AG04449 (cell line): ENCODE measurements at places on chromosomes 1 and 21.
A peak's percentile ranks its signal among the peaks of the same experiment; 100 is the strongest.

GRCh38 chr1:154490317-154490716, 11.7 kb upstream of the TDRD10 start:
- DNase-seq = no peak

GRCh38 chr1:97906567-97907241, 14.1 kb downstream of the DPYD start:
- DNase-seq = peak; percentile 38

- no peak for DNase-seq
Measured at GRCh38 chr1:64183395-64184002, 19.9 kb upstream of the UBE2U start.

- DNase-seq = no peak
Measured at GRCh38 chr1:60894741-60895140, 187.6 kb upstream of the NFIA start.

- no peak for DNase-seq
Measured at GRCh38 chr1:14302025-14302424, 296.5 kb upstream of the KAZN start.

GRCh38 chr1:145916745-145917144, 1.8 kb downstream of the PEX11B start:
- no peak for DNase-seq

DNA sequence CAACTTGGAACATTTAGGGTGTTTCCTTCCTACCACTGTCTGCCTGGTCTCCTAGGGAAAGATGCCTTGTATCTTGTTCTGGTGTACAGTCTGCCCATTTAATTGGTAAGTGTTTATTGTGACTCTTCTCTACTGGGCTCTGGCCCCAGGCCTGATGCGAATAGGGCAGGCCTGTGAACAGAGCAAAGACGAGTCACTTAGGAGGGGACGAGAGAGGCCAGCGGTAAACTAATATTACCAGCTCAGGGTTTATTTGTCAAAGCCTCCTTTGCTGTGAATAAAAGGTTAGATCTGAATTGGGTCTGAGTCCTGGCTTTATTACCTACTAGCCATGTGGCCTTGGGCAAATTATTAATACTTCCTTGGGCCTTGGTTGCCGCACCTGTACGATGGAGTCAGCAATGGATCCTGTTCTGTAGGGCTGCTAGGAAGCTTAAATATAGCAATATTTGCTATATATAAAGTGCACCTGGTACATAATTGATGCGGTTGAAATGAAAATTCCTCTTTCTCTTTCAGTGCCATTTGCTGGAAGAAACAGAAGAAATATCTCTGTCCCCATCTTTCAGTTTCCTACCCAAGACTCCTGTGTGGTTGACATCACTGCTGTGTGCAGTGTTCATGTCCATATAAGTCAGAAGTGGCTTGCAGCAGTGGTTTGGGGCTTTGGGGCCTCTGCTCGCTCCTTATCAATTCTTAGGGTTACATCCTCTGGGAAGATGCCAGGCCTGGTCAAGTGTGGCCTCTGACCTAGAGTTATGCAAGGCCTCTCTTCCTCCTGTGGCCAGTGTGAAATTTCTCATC, 32.4 kb downstream of the MAPKAPK2 start:
- DNase-seq = no peak

- DNase-seq = no peak
Measured at GRCh38 chr1:17566892-17567291, 27.4 kb downstream of the ARHGEF10L start.

DNA sequence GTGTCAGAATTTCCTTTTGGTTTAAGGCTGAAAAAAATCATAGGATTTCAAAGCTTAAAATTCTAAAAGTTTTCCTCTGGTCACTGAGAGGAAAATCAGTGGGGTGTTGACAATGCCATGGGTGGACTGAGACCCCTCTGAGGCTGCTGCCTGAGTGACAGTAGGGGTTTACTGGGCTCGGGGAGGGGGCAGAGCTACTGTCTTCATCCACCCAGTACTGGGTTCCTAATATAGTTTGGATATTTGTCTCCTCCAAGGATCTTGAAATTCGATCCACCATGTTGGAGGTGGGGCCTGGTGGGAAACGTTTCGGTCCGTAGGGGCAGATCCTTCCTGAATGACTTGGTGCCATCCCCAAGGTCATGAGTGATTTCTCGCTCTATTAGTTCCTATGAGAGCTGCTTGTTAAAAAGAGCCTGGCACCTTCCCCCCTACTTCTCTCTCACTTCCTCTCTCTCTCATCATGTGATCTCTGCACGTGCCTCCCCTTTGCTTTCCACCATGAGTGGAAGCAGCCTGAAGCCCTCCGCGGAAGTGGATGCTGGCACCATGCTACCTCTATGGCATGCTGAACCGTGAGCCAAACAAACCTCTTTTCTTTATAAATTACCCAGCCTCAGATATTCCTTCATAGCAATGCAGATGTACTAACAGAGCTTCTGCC, 72.3 kb downstream of the MAP10 start:
- no peak for DNase-seq

- DNase-seq = no peak
Measured at GRCh38 chr1:235588916-235589515, 60.6 kb downstream of the GNG4 start.

DNA sequence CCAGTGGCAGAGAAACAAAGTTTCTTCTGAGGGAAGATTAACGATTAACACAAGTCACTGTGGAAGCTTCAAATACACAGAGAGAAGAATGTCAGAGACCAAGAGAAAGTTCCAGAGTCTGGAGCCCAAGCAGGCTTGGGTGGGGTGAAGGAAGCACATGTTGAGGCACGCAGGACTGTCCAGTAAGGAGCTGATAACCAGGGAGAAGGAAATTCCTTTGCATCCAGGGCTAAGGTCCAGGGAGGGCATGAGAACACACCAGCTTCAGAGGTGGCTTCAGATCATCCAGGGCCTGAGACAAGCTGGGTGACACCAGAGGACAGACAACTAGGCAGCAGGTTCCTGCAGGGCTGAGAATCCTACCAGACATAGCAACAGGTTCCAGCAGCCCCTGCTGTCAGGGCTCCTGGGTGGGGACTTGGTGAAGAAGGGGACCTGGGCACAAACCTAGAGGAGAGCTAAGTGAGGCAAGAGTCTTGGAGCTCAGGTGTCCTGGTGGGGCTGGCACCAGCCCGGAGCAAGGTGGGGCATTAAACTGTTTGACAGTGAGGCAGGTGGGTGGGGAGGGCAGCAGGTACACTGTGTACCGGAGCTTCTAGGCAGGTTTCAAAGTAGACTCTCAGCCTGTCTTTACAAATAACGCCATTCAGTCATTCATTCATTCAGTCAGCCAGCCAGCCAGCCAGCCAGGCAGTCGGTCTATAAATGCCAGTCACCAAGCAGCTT, 2.6 kb upstream of the SPRR1A start:
- DNase-seq = no peak

GRCh38 chr1:20666804-20667203, 5.6 kb upstream of the DDOST start:
- DNase-seq = no peak

DNA sequence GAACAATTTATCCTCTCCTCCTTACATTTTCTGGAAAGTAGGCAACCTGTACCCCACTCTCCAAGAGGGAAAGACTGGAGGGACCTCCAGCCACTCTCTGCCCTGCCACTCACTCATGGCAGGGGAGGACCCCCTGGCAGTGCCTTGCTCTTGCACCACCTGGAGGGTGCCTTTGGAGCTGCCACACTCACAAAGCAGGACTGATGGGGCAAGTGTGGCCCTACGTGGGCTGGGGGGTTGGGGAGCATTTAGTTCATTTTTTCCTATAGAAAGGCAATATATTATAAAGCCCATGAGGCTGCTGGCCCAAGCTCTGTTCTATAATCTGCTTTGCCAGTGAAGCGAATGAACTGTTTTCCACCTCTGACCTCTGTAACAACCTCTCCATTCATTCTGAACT, 50.3 kb downstream of the GPR161 start:
- no peak for DNase-seq

GRCh38 chr1:215661033-215661432, 93.9 kb downstream of the KCTD3 start:
- no peak for DNase-seq

DNA sequence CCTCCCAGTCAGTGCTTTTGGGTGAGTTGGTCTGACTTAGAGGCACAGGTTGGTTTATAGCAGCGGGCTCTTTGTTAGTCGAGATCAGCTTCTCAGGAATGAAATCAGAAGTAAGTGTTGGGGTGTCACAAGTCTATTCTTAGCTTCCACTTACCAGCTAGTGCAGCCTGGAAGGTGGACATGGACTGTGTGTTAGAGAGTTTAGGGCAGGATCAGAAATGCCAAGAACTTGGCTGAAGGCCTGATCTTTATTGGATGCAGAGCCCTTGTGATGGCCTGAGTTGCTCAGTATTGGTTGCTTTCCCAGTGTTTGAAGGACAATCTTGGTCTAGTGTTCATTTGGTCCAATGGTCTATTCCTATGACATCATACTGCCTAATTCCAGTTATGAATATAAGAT, 377.0 kb upstream of the USP24 start:
- no peak for DNase-seq

DNA sequence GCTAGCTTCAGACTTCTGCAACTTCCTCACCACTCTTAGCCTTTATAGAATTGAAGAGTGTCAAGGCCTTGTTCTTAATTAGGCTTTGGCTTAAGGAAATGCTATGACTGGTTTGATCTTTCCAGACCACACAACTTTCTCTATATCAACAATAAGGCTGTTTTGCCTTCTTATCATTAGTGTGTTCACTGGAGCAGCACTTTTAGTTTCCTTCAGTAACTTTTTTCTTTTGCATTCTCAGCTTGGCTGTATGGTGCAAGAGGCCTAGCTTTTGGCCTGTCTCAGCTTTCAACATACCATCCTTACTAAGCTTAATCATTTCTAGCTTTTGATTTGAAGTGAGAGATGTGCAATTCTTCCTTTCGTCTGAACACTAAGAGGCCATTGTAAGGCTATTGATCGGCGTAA, 8.6 kb downstream of the PRKACB start:
- DNase-seq = no peak

GRCh38 chr21:45410151-45410864, 5.3 kb downstream of the COL18A1 start:
- DNase-seq = no peak

DNA sequence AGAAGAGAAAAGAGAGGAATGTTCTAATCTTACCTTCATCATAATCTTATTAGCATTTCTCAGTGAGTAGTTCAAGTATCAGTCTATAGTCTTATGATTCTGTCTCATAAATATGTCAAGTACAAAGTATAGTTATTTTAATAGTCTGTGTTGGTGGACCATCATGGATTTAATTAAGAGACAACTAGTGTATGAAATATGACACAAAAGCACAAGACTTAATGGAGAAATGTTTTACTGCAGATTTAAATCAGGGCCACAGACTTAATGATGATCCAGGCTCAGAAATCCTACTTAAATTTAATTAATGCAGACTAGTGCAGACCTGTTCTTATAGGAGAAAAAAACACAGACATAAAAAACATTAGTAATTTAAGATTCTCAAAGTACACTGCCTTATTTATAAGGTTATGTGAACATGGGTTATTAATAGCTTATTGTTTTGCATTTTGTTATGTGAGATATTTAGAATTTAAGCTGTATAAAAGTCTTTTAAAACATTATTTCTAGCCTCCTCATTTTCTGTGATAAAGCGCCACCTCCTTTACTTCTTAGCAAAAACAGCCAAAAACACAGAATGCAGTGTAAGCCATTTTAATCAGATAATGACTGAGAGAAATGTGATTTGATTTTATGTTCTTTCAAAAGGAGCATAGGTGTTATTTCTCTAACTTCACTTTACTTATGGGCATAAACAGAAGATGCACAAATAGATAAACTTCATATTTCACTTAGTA, 255.0 kb upstream of the SNX7 start:
- no peak for DNase-seq

GRCh38 chr1:235090406-235091069, 38.1 kb downstream of the TOMM20 start:
- no peak for DNase-seq

GRCh38 chr1:179095377-179095776, 13.5 kb downstream of the TOR3A start:
- no peak for DNase-seq

DNA sequence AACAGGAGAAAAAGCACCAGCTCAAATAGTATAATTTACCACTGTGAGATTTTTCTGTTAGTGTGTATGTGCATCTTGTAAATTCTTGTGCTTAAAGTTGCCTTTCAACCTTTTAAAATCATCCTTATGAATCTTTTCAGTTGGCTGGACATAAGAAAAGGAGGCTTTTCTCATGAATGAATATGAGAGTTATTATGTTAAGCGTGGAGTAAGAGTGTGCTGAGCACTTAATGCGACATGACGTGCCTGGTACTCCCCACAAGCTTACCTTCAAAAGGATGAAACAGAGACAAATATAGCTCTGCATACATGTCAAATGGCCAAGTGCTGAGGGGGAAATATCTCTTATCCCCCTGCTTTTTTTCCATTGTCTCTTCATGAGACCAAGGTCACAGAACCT, 85.3 kb upstream of the ADGRL2 start:
- no peak for DNase-seq

- DNase-seq = no peak
Measured at GRCh38 chr1:218557731-218558130, 212.6 kb downstream of the TGFB2 start.

DNA sequence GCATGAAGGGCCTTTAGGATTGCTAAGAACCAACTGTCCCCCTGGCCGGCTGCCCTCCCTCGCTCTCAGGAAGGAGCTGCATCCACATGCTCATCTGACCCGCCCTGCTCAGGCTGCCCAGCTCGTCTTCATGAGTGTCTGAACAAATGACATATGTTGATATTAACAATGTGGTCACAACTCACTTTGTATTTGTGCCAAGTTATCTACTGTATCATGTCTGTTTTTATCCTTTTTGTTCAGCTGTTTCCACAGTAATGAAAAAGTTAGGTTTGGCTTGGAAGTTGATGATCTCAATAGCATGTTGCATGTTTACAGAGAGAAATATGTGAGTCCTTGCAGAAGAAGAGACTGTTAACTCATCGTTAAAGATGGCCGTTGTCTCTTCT, 75.1 kb downstream of the PHTF1 start:
- DNase-seq = no peak

GRCh38 chr1:24020470-24020869, 40.3 kb upstream of the SRSF10 start:
- DNase-seq = no peak

DNA sequence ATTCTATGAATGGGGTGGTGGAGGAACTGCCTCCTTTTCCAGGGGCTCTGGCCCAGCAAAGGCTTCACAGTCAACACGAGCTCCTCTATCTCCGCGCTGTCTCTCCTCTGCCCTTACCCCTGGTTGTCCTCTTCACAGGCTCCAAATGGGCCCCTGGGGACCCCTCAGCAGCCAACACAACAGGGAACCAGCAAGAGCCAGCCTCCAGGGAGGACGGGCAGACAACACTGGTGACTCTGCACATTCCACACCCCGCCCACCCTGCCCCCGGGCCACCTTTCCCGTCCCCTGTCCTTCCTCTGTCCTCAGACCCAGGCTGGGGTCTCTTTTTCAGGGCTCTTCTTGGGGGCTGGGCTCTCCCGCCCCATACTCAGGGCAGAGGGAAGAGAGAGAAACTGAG, 17.5 kb upstream of the ETV3 start:
- DNase-seq = no peak

DNA sequence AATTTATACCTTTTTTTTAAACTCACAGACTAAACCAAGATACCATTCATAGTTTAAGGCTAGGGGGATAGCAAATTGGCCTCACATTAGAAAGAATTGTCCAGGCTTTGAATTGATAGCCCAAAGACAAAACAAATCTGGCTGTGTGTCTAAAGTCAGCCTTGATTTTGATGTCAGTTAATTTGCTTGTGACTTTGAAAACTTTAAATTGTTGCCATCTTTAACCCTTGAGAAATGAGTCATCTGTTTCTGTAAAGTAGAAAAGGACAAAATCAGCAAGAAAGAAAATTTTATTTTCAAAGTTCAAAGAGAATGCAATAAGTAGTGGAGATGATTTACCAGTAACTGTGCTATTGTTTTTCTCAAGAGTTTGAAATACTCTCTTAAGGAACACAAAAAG, 184.5 kb downstream of the RGS7 start:
- DNase-seq = no peak

- no peak for DNase-seq
Measured at GRCh38 chr1:227273557-227273956, 44.7 kb downstream of the CDC42BPA start.
